ENCODE measurements at places on chromosomes 11 and 22.

- DNase-seq: no peak
These were observed 443 bp downstream of the BTBD18 start for GRCh38 chr11:57751176-57751575.

DNA sequence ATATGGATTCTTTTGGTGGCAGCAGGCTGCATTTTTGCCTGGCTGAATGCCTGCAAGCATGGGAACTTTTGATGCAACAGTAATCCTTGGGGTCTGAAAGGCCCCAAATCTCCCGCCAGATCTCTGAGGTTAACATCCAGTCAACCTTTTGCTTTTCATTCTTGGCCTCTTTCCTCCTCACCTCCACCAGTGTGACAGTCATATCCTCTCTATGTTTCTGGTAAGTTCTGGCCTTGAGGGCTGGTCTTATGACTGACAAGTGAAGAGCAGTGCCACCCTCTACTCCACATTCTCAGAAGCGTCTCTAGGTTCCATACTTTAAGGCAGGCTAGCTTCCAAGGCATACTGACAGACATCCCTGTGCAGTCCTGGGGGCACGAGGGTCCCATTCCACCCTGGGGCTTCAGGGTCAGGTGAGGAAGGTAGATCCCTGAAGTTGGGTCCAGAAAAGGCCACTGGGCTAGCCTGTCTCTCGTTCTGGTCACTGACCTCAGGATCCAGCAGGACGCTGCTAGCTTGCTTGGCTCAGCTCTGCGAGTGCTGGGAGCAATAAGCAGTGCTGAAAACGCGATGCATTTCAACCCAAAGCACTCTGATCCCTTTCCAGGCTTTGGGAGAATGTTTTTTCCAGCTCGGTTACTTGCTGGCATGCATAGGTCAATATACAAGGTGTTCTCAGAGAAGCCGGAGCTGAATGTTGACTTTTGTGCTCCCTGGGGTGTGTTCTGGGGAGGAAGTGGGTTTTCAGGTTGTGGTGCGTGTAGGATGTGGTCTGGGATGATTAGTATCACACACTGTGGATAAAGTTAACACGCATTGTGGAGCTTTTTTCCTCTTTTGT is 75.2 kb downstream of the PTPRJ start:
- no peak for DNase-seq

- no peak for DNase-seq
These were observed 741.1 kb upstream of the LUZP2 start for GRCh38 chr11:23755769-23756168.

DNA sequence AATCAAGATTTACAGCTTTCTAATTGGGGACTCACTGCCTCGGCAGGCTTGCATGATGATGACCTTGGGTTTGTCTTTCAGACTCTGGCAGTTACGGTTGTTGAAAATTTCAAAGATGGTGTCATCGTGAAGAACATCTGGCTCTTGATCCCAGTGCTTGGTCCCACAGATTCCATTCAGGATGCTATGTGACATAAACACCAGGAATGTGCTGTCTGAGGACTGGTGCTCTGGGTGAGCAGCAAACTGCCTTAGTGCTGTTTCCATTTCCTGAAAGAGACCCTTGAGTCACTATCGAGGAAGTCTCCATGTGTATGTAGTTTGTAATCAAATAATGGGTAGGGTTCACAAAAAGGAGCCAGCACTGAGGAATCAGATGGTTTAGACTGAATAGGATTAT is 7.1 kb downstream of the CASP12 start:
- DNase-seq: no peak

DNA sequence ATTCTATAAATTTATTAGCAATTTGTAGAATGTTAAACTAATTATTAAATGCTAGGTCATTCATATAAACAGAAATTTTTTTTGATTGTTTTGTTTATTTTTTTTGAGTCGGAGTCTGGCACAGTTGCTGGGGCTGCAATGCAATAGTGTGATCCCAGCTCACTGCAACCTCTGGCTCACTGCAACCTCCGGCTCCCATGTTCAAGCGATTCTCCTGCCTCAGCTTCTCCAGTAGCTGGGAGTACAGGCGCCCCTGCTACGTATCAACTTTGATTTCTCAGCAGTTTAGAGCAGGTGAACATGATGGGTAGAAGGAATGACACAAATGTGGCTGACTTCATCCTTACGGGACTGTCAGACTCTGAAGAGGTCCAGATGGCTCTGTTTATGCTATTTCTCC is at the start of gene OR8H3:
OR8H3 (plus strand) TSS at position 301 of the 400 bp plus-strand sequence; CDS start at position 301, 0 bp downstream.
- DNase-seq: no peak

DNA sequence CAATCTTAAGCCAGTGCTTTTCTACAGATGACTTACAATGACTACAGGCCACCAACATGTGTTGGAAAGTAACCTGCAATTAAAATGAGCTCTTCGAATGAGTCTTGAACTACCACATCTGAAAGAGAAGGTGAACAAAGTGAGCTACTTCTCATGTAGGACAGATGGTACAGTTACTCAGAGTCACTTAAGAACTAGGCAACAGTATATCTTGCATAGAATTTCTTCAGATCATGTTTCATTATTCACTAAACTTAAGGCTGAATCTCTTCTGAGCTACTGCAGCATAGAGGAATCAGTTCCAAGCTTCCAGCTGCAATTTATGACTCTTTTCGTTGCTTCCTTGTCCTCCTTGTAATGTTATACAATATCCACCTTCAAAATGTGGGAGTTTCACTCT is 270.9 kb downstream of the TTC28 start:
- no peak for DNase-seq

GRCh38 chr11:62553080-62553838 is 6.7 kb upstream of the AHNAK start:
- peak; percentile 68 for DNase-seq

GRCh38 chr11:13168271-13168670 is 109.3 kb upstream of the BMAL1 start:
- DNase-seq: no peak

GRCh38 chr11:47514825-47515647 is 37.9 kb downstream of the CELF1 start:
- peak; percentile 28 for DNase-seq

DNA sequence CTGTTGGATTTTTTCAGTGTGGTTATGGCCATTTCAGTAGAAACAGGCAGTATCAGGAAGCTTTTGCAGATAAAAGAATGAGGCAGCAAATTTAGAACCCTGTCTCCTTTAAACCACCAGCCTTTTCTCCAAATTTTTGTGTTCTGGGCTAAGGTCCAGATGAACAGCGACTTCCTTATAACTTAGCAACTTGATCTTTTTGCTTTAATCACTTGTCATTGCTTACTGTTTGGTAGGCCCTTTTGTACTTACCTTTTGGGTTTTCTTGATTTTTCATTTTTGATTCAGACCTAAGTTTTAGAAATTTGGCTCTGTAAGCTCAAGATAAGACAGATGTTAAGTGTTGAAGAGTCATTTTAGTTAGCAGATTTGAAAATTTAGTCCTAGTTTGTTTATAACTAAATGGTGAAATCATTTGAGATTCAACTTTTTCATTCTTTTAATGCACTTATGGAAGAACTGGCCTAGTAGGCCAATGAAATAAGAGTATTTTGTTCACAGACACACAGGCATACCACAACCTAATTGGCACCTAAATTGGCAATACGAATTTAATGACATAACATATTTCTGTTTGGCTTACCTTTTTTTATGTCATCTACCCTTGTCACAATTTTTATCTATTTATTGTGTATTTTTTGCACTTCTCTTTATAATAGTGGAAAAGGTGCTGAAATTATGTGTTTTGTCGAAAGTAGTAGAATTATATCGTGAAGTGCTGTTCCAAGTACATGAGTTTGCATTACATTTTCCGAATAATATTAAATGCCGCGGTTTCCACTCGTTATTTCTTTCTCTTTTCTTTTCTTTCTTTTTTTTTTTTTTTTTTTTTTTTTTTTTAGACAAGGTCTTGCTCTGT is 2.1 kb downstream of the RTN3 start:
- DNase-seq: peak; percentile 54

- DNase-seq: no peak
These were observed 42.1 kb downstream of the MYO7A start for GRCh38 chr11:77170107-77170506.

DNA sequence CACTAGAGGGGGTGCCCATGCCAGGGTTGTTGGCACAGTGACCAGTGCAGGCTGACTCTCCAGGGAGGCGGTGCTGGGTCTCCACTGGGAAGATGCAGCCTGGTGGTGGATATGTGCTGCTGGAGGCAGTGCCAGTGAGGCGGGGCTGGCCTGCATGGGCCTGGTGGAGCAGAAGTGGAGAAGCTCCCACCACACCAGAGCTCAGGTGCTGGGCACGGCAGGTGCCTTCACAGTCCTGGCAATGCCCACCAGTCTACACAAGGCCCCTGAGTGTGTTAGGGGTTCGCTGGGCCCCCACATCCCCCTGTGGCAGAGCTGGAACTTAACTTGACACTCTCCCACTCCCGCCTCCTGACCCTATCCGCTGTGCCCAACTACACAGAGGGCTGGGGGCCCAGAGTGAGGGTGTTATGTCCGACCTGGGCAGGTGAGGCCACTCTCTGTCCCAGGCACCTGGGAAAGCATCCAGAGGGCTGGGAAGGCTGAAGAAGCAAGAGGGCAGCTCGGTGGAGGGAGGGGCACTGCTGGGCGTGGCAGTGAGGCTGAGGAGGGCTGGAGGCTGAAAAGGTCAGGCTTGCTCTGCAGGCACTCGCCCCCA is 102.4 kb upstream of the B3GAT1 start:
- DNase-seq: no peak

DNA sequence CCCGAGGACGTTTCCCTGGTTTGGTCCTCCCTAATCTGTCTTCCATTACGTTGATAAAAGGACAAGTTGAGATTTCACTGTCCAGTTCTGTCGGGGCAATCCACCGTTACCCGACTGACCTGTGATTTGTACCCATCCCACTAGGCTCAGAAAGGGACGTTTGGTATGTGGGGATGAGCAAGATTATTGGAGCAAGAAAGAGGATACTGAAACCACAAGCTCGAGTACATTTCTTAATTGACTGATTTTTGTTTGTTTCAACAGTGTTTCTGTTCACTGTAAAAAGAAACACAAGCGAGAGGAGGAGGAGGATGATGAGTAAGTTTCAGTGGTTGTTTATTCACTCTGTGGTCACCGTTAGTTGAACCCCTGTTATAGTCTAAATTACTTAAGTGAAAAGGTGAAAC is 969 bp downstream of the CCDC117 start:
- DNase-seq: no peak
